Right ventricle myocardium inferior (tissue), 1 donor: ENCODE measurements at places on chromosomes 2 and 18. TPM values are rescaled to one million over a fixed set of nuclear protein-coding genes. Genes with fewer than 3 reads are reported as not detected.

MAPRE3 gene
- 58.9 TPM for total RNA-seq

LOXL3 gene
- 4.8 TPM for total RNA-seq

PPP4R1 gene
- 62.5 TPM for total RNA-seq

LHCGR gene
- total RNA-seq: 0.11 TPM

RFX8 gene
- not detected for total RNA-seq

FER1L5 gene
- total RNA-seq: not detected

RNF125 gene
- total RNA-seq: 5.6 TPM

- no peak for DNase-seq
Observed at GRCh38 chr18:58522132-58522531, 106.8 kb downstream of the ALPK2 start.

DNA sequence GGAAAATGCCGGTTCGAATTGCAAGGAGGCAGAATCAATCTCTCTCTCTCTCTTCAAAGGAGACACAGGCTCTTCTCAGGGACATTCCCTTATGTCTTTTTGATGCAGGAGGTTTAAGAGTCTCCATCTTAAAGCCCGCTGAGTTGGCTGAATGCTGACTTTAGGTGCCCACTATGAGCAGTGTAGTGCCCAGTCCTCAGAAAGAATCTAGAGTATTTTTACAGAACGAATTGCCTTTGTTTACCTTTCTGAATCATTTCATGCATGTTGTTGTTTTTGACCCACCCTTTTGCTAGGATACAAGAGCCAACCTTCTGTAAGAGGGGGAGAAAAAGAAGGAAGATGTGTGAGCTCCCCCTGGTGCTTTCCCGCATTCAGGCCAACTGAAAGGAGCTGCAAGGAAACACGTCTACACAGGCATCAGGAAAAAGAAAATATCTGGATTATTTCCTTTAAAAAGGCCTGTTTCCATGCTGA is 193.5 kb upstream of the TCF4 start:
- peak; percentile 50 for DNase-seq

DNA sequence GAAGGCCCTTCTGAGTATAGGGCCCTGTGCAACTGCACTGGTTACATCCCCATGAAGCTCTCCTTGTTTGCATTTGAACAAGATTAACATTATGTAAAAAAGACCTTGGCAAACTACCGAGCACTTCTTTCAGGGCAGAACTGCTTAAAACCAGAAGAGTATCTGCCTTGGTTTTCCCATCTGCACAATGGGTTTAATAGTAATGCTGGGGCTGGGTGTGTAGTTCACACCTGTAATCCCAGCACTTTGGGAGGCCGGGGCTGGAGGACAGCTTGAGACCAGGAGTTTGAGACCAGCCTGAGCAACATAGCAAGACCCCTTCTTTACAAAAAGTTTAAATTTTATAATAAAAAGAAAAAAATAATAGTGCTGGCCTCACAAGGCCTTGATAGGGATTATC is 8.5 kb downstream of the PLA2R1 start:
- no peak for DNase-seq

DNA sequence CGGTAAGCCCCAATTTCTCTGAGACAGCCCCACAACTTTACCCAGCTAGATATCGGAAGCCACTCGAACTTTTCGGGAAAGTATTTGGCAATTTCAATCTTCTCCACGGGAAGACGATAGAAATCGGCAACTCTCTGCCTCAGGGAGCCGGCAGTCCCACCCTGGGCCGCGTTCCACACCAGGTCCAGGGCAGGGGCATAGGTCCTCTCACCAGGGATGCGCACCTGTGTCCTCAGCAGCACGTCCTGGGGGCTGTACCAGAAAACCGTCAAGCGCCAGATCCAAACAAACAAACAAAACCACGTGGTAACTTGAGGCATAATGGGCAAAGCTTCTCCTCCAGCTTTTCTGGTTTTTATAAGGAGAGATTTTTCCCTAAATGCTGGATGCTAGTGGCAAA is 80.9 kb downstream of the USP40 start:
- DNase-seq: no peak

GRCh38 chr2:135563793-135564192 is 32.5 kb downstream of the R3HDM1 start:
- DNase-seq: no peak

DNA sequence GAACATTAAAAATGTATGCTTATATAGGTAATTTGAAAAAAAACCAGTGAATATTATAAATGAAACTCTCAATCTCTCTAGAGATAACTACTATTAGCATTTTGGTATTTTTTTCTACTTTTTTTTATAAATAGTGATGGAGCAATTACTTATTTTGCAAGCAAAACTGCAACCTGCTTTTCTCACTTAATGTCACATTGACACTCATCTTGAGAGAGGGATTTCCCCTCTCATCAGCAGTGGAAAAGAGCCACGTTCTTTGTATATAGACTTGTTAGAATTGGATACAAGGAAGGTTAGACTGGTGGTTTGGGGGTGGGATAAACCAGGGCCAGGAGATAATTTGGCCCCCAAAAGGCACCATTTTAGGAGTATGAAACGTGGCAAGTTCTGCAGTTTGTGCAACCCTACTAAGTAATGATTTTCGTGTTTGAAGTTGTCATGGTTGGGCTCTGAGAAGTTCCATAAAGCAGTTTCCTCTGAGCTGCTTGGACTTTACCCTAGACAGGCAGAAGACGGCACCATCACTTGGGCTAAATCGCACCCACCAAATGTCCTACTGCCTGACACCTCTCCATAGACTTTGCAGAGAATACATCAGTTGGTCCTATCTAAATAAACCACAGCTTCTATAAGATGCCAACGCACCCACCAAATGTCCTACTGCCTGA is 194.0 kb downstream of the ACTR3 start:
- no peak for DNase-seq

DNA sequence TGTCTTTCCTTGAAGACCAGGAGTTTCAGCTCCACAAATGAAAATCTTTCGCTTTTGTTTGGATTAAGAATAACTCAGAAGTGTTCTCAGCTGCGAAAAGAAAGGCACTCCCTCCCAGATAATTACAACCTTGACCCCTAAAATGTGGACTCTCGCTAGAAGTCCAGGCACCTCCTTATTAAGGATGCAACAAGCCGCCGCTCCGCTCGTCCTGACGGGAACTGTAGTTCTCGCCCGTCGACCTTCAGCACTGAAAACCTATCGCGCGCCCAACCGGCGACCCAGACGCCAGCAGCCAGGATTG is 559 bp downstream of the IMMT start:
- no peak for DNase-seq

DNA sequence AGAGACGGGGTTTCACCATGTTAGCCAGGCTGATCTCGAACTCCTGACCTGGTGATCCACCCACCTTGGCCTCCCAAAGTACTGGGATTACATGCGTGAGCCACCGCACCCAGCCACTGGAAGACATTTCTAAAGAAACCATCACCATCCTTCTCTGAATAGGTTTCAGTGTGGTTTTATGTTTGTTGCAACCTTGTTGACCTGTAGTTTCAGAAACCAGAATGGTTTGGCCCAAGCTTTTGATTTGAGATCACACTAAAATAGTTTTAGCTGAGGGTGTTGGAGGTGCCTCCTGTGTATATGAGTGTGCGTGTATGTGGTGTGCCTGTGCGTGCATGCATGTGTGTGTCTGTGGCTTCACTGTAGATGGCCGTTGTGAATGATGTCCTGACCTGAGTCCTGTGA is 26.2 kb downstream of the INPP4A start:
- no peak for DNase-seq

GRCh38 chr18:79529296-79529695 is 133.6 kb downstream of the NFATC1 start:
- no peak for DNase-seq

DNA sequence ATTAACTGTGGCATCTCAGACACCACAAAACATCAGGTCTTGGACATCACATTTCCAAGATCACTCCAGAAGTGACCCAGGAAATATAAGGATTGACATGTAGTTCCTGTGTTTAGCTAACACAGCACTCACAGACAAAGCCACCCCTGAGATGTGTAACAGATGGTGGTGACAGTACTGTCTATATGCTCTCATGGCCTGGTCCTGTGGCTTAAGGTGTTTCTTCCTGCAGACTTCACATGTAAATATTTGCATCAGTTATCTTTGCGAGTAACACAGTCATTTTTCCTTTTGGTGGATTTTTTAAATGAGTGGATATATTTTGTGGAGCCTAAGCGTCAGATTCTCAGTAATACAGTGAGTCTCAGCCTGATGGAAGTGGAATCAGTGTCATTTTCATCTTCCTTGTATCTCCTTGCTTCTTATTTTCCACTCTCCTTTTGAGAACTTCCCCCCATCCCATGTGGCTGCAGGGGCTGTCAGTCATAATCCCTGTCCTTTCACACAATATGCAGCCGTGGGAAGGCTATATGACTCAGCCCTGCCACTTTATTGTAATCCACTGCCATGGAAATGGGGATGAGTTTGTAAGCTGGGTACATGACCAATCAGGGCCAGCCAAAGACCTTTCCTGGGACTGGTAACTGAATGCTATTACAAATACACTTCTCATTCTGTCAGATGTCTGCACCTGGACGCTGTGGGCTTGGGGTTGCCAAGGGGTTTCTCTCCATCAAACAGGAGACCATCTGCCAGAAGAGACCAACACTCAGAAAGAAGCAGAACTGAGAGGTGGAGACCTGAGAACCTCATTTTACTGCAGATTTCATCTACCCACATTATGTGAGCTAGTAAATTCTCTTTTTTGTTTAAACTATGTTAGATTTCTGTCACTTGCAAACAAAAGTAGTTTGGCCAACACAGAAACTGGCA is 74.3 kb downstream of the ICOS start:
- no peak for DNase-seq

GRCh38 chr2:110827511-110827910 is 95.1 kb downstream of the ACOXL start:
- no peak for DNase-seq

DNA sequence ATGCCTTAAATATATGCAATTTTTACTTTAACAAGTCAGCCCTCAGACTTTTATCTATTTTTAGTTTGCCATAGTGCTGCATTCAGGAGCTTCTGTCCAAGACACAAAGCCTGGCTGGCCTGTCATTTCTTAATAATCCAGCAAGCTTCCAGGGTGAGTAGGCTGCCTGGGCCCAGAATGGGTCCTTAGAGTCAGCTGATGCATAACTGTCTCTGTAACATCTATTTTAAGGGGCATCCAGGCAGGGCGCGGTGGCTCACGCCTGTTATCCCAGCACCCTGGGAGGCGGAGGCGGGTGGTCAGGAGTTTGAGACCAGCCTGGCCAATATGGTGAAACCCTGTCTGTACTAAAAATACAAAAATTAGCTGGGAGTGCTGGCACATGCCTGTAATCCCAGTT is 11.8 kb upstream of the GNLY start:
- no peak for DNase-seq

GRCh38 chr2:207491086-207491485 is 38.7 kb upstream of the CREB1 start:
- no peak for DNase-seq

- peak; percentile 84 for DNase-seq
Observed at GRCh38 chr2:6993229-6993640, 76.0 kb downstream of the RNF144A start.

GRCh38 chr2:76599732-76600368 is 889.1 kb upstream of the GCFC2 start:
- DNase-seq: no peak

GRCh38 chr18:24968238-24968775 is 383.7 kb downstream of the ZNF521 start:
- no peak for DNase-seq

DNA sequence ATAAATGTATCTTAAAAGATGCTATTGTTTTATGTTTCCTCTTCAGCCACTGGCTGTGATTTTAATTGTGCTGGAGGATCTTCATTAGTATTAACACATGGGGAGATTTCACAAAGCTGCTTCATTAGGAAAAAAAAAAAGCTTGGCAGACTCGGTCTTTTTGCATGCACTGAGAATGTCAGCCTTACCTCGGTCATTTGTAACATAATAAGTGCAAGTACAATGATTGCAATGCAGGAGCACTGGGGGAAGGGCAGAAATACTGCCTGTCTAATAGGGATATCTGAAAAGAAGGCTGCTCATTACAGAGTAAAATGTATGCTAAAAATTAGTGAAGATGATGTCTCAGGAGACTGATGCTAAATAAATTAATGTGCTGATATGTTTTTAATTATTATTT is 1.3 kb upstream of the BAZ2B start:
- no peak for DNase-seq

- no peak for DNase-seq
Observed at GRCh38 chr2:166926657-166927056, 38.4 kb downstream of the XIRP2 start.

DNA sequence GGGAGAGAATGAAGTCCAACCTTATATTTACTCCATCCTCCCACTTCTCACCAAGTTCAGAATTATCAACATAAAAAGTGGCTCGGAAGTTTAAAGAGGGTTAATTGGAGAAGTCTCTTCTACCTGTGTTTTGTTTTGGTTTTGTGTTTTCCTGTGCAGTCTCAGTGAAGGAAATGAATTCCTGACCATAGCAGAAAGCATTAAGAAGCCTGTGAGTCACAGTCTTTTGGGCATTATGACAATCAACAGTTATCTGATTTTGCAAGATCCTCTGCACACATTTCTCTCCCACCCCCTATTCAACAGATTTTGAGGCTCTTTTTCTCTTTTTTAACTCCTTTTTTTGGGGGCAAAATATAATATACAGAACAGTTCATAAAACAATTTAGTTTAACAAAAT is 8.6 kb upstream of the RPL37A start:
- DNase-seq: no peak

- DNase-seq: no peak
Observed at GRCh38 chr2:26177122-26177521, 4.2 kb downstream of the GAREM2 start.

- no peak for DNase-seq
Observed at GRCh38 chr2:238859636-238860347, 11.9 kb downstream of the TWIST2 start.

DNA sequence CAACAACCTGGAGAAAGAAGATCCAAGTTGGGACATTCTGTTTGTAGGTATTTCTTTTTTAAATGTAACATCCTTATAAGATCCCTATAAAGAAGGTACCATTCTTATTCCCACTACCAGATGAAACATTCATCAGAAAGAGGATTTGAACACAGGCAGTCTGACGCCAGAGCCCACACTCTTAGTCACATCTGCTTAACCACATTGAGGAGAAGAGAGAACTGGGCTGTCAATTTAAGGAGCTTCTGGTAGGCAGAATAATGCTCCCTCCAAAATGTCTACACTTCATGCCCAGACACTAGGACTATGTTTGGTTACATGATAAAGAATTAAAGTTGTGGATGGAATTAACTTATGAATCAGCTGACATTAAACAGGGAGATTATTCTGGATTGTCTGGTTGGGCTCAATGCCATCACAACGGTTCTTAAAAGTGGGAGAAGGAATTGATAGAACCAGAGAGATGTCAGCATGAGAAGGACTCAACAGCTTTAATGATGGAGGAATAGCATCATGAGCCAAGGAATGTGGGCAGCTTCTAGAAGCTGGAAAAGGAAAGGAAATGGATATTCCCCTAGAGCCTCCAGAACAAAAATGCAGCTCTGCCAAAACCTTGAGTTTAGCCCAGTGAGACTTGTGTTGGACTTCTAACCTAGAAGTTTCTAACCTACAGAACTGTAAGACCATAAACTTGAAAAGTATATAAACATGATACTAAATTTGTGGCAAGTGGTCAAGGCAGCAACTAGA is 82.2 kb downstream of the KLF7 start:
- no peak for DNase-seq
